ENCODE measurements at places on chromosomes 16 and 17.

GRCh38 chr17:40363111-40363827 is 1.3 kb downstream of the GJD3 start:
- no peak for DNase-seq

DNA sequence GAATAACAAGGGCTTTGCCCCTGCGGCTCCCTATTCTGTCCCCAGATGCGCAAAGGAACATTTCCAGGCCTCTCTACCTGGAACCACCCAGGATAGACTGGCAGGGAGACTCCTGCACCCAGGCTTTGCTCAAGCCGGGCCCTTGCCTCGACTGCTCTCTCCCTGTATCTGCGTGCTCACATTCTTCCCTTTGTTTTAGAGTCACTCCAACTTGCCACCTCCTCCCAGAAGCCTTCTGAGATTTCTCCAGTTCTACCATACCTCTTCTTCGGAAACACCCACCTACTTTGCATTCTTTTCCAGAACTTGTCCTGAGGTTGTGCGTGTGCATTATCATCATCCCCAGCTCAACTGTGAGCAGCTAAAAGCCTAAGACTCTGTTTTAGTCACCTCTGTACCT is 3.0 kb downstream of the CES5A start:
- DNase-seq, result no peak

GRCh38 chr16:50584033-50584722 is 36.0 kb downstream of the NKD1 start:
- DNase-seq, result no peak

DNA sequence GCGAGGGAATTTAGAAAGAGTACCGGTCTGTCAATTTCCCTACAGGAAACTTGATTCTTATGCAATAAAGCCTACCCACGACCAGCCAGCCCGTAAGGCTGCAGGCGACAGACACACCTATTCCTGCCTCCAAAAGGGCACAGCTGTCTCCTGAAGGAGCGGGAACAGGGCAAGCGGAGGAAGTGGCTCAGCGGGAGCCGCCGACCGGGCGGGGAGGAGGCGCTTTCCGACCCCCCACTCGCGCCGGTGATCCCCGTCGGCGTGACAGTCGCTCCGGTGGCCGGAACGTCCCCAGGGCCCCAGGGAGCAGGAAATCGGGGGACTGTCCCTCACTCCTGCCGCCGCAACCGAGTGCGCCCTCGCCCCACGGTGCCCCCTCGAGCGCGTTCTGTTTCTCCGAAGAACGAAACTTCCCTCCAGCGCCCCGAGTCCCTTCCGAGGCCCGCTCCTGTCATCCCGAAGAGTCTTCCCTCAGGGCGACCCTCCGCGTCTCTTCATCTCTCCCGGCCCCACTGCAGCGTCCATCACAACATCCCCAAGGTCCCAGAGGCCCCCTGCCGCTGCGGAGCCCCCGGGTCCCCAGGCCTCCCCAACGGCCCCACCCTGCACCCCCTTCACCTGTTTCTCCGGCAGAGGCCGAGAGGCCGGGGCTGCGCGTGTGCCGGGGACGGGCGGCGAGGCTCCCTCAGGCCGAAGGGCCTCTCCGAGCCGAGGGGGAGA is 421 bp downstream of the STAT3 start:
- DNase-seq, result no peak

GRCh38 chr17:77465358-77466041 is 324.7 kb downstream of the SEC14L1 start:
- DNase-seq, result peak; percentile 81

DNA sequence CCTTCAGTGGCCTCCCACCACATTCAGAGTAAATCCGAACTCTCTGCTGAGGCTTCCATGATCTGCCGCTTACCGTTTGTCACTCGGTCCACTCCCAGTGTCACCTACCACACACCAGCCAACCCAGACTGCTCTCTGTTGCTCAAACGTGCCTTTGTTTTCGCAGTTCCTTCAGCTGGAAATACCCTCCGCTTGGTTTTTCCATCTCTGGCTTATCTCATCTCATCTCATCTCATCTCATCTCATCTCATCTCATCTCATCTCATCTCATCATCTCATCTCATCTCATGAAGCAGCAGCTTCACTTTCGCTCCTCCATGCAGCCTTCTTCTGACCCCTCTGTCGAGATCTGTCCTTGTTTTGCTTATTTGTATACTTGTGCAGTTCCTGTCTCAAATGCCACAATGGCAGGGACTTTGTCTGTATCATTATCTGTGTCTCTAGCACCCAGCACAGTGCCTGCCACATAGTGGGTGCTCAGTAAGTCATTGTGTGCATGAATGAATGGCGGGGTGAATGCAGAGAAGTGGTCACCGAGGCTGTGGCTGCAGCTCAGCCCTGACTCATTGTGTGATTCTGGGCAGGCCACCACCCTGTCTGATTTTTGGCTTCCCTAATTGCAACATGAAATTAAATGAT is 3.8 kb upstream of the SNX20 start:
- no peak for DNase-seq

- no peak for DNase-seq
Observed at GRCh38 chr16:67191411-67191994, 452 bp upstream of the E2F4 start.

- DNase-seq, result no peak
Observed at GRCh38 chr16:5841974-5842373, 744.4 kb upstream of the EEF2KMT start.

- no peak for DNase-seq
Observed at GRCh38 chr16:50581845-50582244, 33.6 kb downstream of the NKD1 start.

DNA sequence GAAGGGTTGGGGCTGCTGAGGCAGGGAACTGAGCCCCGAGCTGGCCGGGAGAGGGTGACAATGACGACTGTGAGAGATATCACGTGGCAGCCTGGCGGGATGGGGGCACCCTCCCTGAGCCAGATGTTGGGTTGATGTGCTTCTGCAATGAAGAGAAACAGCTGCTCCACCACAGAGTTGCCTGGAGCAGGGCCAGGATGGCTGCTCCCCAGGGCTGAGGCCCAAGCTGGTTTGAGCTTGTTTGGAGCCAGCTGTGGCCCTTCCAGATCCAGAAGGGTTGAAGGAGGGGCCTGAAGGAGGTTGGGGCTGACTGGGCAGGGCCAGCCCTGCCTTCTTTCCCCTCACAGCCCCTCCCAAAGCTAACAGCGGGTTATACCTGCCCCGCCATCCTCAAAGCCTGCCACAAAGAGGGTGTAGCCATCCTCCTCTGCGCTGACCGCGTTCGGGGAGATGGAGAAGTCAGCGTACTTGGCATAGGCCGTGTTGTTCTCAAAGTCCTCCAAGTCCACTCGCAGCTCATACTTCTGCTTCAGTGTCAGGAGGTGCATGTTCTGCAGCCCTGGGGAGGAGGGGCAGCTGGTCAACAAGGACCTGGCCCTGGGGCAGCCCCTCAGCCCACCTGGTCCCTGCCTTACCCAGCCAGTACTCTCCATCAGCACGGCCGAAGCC is 2.1 kb downstream of the MFAP4 start:
- peak; percentile 96 for DNase-seq

DNA sequence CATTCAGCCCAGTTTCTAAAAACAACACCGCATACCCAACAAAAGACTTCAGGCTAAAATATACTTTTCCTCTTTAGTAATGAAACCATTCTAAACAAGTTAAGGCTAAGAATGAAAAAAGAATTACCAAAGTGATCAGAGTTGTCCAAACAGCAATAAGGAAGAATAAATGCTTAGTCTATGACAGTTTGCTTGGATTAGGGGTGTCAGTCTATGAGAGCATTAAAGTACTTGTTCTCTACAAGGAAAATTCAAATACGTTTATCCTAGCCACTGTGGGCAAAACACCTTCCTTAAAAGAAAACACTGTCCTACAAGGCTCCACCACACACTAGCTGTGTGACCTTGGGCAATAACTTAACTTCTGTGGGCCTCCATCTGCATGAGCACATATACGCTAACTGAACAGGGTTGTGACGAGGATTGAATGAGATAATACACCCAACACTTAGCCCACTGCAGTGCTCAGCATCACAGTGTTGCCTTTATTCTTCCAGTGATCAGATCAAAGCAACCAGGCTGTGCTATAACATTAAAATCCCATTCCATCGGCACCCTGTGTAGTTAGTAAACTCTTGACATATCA is 53.6 kb downstream of the TEX2 start:
- DNase-seq, result no peak

GRCh38 chr17:28460901-28461300 is 12.5 kb upstream of the SLC13A2 start:
- DNase-seq, result no peak

DNA sequence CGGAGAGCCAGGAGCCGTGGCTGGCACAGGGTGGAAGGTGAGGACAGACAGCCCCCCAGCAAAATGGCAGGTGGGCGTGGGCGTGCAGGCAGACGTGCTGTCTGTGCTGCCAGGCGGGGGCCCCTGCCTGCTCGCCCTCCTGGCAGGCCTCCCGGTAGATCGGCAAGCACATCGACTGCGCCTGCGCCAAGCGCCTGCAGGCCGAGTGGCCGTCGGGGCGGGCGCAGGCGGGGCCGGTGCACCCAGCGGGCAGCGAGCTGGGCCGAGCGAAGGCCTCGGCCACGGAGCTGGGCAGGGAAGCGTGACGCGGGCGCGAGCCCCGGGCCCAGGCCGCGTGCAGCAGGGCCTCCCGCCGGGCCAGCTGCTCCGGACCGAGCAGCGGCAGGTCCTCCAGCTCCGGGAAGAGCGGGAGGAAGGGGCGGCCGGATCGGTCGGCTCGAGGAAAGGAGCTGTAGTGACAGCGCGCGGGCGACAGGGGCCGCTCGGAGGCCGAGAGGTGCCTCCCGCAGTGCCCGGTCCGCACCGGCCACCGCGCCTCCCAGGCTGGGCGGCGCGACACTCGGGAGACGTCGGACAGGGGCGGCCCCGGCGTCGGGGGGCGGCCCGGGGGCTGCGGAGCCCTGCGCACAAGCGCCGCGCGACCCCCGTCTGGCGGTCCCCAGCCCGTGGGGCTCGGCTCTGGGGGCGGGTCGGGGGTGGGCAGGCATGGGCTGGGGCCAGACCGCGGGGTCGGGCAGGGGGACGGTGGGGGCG is 16.9 kb downstream of the GRIN2C start:
- peak; percentile 69 for DNase-seq

GRCh38 chr17:41265078-41265477 is at the start of gene KRTAP9-6:
Gene KRTAP9-6, plus strand, starts transcription at chr17:41265378. Its CDS starts 0 bp downstream, at chr17:41265378.
- DNase-seq, result no peak

DNA sequence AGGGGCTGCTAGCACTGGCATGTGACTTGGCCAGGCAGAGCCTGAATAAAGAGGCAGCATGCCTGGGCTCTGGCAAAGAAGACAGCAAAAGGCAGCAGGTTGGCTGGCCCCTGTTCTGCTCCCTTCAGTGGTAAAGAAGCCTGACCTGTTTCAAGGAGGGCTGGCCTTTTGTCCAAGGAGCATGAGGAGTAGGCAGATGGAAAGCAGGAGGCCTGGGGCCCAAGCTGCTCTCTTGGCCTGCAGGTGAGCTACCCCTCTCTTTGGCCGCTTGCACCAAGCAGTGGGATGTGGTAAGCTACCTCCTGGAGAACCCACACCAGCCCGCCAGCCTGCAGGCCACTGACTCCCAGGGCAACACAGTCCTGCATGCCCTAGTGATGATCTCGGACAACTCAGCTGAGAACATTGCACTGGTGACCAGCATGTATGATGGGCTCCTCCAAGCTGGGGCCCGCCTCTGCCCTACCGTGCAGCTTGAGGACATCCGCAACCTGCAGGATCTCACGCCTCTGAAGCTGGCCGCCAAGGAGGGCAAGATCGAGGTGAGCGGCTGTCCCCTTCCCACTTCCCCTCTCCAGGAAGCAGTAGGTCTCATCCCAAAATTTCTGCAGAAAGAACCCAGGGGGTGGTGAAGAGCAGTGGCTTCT is 8.0 kb downstream of the TRPV2 start:
- no peak for DNase-seq

- no peak for DNase-seq
Observed at GRCh38 chr16:1564325-1564724, 30.9 kb downstream of the TMEM204 start.

DNA sequence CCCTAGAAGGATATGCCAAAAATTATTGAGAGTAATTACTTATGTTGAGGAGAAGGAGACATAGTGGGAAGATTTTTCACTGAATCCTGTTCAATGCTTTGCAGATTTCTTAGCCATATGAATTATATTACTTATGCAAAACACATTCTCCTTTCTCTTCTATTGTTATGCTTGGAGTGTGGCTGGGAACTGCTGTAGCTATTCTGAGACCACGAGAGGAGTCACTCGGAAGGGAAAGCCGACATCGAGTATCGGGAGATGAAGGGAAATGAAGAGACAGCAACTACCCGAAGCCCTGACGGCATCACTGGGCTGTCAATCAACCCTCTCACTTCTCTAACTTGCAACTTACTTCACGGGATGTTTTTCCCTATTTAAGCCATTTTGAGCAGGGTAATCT is 39.6 kb downstream of the STX8 start:
- DNase-seq, result no peak

DNA sequence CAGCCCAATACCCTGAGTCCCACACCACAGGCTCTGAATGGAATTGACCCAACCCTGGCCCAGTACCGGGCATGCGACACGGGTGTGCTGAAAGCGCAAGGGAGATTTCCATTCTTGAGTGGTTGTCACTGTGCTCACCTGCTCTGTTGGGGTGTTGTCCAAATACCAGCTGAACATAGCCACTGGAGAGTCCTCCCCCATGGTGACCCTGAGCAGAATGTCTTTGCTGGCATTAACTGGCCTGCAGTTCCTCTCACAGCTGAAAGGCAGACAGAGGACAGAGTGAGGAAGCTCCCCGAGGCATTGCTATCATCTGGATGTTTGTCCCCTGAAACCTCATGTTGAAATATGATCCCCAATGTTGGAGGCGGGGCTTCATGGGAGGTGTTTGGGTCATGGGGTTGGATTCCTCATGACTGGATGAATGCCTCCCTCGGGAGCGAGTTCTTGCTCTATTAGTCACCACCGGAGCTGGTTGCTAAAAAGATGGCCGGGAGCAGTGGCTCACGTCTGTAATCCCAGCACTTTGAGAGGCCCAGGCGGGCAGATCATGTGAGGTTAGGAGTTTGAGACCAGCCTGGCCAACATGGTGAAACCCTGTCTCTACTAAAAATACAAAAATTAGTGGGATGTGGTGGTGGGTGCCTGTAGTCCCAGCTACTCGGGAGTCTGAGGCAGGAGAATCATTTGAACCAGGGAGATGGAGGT is 57.3 kb upstream of the BCO1 start:
- peak; percentile 96 for DNase-seq

GRCh38 chr16:57260294-57260929 is 15.4 kb downstream of the ARL2BP start:
- peak; percentile 84 for DNase-seq

GRCh38 chr17:49915670-49916069 is 53.3 kb upstream of the DLX4 start:
- DNase-seq, result no peak

GRCh38 chr16:51353055-51353454 is 202.0 kb upstream of the SALL1 start:
- no peak for DNase-seq

DNA sequence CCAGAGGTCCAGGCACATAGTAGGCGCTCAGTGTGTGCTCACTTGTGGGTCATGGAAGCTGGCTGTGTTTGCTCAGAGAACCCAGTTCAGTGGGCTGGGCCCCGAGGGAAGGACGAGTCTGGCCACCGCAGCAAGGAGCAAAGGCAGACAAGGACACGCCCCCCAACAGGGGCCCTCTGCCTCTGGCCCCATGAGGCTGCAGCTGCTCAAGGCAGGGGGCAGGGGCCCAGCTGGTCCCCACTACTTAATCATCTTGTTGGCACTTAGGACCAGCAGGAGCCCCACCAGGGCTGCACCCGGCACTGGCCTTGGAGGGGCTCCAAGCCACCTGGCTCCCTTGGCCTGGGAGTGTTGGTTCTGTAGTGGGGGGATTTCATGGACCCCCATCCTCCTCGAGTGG is 16.1 kb downstream of the KCNJ12 start:
- DNase-seq, result no peak
